A549 treated with Hydrocortisone at 1 μM for 4 hours (cell line): ENCODE measurements at places on chromosomes 1 and 21. TPM values are rescaled to one million over a fixed set of nuclear protein-coding genes. Genes with fewer than 3 reads are reported as not detected.

The DHDDS gene
- total RNA-seq, result 22.8 to 35.6 TPM (median 25.2 TPM) in 5 replicates

The FAAH gene
- total RNA-seq, result 0.61 to 0.88 TPM (median 0.81 TPM) in 5 replicates

The RSBN1 gene
- total RNA-seq, result 2.9 to 4.7 TPM (median 3.5 TPM) in 5 replicates

The FLG2 gene
- not detected in 5 replicates for total RNA-seq

The PLPPR4 gene
- total RNA-seq, result 0.02 TPM in 1 of 5 replicates, not detected in the others

The BMP8B gene
- 3.8 to 5.5 TPM (median 5.0 TPM) in 5 replicates for total RNA-seq

The KHDC4 gene
- total RNA-seq, result 20.0 to 23.2 TPM (median 22.2 TPM) in 5 replicates

The SPRR2G gene
- not detected in 5 replicates for total RNA-seq
